ENCODE measurements at places on chromosomes 4 and X.

- no peak for ATAC-seq
Observed at GRCh38 chrX:83260288-83260687, 247.8 kb upstream of the POU3F4 start.

GRCh38 chrX:119989905-119990555 is 46.5 kb upstream of the NKAP start:
- ATAC-seq, result no peak

GRCh38 chr4:29805916-29806480 is 914.2 kb upstream of the PCDH7 start:
- ATAC-seq, result no peak

GRCh38 chr4:74415602-74416300 is 29.2 kb upstream of the AREG start:
- no peak for ATAC-seq

DNA sequence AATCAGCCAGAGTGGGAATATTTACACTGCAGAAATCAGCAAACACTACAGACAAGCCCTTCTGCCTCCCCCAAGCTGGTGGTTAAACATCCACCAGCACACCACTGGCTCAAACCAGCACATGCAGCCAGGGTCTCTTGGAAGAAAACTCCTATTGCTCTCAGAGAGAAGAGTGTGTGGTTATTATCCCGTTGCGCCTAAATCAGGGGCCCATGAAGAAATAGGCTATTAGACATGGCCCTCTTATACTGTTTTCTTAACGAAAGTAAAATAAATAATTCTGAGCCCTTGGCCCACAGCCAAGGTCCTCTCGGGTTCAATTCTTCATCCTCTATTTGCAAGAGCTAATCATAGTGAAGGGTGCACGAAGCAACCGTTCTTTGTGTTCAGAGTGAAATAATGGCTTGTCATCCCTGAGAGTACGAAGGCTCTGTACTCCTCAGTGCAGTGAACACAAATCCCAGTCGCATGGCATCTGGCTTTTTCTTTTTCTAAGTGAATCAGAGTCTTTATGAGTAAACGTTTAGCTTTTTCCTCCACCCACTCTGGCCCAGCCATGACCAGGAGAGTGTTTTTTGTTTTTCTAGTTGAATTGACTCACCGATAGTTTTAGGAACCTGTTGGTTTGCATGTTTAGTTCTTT is 33.4 kb upstream of the RBM47 start:
- peak; percentile 71 for ATAC-seq

- ATAC-seq, result no peak
Observed at GRCh38 chr4:106312997-106313522, 2.9 kb downstream of the TBCK start.

- ATAC-seq, result no peak
Observed at GRCh38 chr4:47525154-47525819, 40.2 kb downstream of the ATP10D start.

- no peak for ATAC-seq
Observed at GRCh38 chr4:185709802-185710486, 102.0 kb downstream of the SORBS2 start.
